ENCODE measurements at places on chromosomes 4 and X.

DNA sequence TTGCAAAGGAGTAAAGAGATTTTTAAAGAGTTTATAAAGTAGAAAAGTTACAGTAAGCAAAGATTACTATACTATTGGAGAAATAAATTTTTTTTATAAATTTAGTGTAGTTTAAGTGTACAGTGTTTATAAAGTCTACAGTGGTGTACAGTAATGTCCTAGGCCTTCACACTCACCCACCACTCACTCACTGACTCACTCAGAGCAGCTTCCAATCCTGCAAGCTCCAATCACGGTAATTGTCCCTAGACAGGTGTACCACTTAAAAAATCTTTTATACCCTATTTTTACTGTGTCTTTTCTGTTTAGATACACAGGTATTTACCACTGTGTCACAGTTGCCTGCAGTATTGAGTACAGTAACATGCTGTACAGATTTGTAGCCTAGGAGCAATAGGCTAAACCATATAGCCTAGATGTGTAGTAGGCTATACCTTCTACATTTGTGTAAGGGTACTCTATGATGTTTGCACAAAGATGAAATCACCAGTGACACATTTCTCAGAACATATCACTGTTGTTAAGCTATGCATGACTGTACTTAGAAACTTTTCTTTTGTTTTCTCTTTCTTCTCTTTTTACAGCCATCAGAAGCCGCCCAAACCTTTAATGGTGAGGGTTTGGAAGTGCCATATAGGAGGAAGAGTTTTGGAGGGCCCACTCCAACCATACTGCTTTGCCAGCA, 11.8 kb upstream of the SH3RF1 start:
- DNase-seq: no peak

- DNase-seq: no peak
Observed at GRCh38 chr4:145043306-145043705, 54.7 kb downstream of the ANAPC10 start.

- DNase-seq: peak; percentile 30
Observed at GRCh38 chrX:24479924-24480323, 14.8 kb downstream of the PDK3 start.

DNA sequence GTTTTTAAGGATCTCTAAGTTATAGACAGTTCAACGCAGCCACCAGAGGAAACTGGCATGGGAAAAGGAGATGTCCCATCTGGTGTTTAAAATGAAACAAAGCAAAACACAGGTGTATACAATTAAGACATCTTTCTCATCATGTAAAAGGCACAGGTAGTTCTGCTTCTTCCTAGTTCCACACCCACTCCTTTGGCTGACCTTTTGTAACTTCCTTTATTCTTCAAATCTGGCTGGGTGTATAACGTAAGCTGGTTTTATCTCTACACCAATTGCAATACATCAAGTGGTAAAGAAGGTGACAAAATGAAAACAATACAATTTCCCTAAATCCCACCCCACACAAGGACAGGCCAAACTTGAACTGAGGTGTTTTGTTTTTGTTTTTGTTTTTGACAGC, 27.3 kb upstream of the FBXW7 start:
- DNase-seq: no peak

GRCh38 chrX:38868941-38869401, 67.7 kb downstream of the MID1IP1 start:
- DNase-seq: no peak

- peak; percentile 52 for DNase-seq
Observed at GRCh38 chr4:119103263-119103662, 32.4 kb upstream of the MYOZ2 start.
